Central memory CD8-positive, alpha-beta T cell (primary cell): ENCODE measurements at places on chromosomes 1 and 21.

GRCh38 chr1:119602169-119602568 is 45.9 kb downstream of the ZNF697 start:
- no peaks in the 10 kb centered on the region for H3K4me1 ChIP-seq
- H3K4me3 ChIP-seq = no peak overlapping the region
- H3K27ac ChIP-seq = no peak overlapping the region
- peaks cover 17% of the 10 kb centered on the region for H3K27me3 ChIP-seq

DNA sequence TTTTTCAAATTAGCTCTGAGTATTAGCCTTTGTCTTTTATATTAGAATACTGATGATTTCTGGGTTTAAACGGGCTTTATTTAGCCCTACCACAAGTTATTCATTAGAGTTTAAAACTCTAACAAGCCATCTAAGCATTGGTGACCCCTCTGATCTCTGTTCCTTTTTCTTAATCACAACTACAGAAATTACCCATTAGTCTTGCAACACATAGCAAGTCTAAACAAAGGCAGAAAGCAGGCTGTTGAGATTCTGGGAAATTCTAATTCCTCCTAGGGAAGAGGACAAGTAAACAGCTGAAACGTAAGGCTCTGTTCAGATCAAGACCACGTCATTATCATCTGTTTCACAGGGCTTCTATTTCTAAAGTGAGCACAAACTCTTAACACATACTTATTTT is 491.2 kb upstream of the ZRANB2 start:
- no peaks in the 10 kb centered on the region for H3K4me1 ChIP-seq
- no peaks in the 10 kb centered on the region for H3K27me3 ChIP-seq
- H3K36me3 ChIP-seq = no peaks in the 10 kb centered on the region
- no peak overlapping the region for H3K4me3 ChIP-seq
- no peak overlapping the region for H3K27ac ChIP-seq

DNA sequence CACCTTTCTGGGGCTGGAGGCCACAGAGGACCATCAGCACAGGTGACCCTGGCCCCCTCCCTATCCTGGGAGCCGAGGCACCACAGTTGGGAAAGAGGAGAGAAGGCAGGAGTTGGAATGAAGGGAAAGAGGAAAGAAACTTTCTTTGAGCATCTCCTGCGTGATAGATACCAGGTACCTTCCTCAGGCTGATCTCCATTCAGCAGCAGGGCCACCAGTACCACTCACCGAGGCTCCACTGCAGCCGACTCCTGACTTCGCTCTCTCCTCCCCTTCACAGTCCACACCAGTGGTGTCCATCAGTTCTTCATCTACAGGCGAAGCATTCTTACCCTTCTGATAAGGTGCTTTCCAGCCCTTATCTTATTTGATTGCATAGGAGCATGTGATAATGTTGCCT is 55.3 kb downstream of the LGR6 start:
- H3K27me3 ChIP-seq = no peaks in the 10 kb centered on the region
- no peak overlapping the region for H3K27ac ChIP-seq
- H3K36me3 ChIP-seq = peaks cover 4% of the 10 kb centered on the region
- DNase-seq = no peak

- peak overlapping the region; percentile 50 for H3K27ac ChIP-seq
- peaks cover 58% of the 10 kb centered on the region for H3K4me1 ChIP-seq
- H3K27me3 ChIP-seq = no peaks in the 10 kb centered on the region
- H3K36me3 ChIP-seq = peaks cover 19% of the 10 kb centered on the region
- DNase-seq = no peak
These were observed 60.3 kb downstream of the SLC45A1 start for GRCh38 chr1:8378178-8378577.

GRCh38 chr1:230288641-230289349 is 137.3 kb downstream of the PGBD5 start:
- no peak overlapping the region for H3K4me3 ChIP-seq
- peaks cover 9% of the 10 kb centered on the region for H3K4me1 ChIP-seq
- H3K27me3 ChIP-seq = peaks cover 48% of the 10 kb centered on the region
- H3K27ac ChIP-seq = no peak overlapping the region
- no peak for DNase-seq

DNA sequence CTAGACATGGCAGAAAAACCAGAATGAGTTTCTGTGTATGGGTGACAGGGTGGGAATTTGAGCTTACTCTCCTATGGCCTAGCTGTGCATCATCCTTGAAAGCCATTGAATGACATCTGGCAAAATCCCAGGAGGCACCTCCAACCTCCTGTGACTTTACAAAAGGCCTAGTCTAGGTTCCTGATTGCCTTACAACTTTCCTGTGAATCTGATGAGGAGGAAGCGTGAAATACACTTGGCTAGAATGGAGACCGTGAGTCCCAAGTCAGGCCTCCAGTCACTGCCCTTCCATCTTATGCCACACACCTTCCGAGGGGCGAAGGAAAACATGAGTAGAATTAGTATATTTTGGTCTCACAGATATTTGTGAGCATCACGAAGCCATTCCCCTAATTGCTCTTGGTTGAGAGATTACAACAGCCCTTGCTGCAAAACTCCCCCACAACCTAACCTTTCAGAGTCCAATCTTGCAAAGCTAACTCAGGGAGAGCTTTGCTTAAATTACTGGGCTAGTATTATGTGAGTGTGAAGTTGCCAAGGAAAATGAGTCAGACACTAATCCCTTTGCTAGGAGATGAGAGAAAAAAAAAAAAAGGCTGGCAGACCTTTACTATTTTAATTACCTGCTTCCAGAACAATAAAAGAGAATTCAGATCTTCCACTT is 36.3 kb upstream of the PAXBP1 start:
- H3K4me3 ChIP-seq = no peak overlapping the region
- no peaks in the 10 kb centered on the region for H3K4me1 ChIP-seq
- no peaks in the 10 kb centered on the region for H3K27me3 ChIP-seq
- no peaks in the 10 kb centered on the region for H3K36me3 ChIP-seq
- no peak overlapping the region for H3K27ac ChIP-seq
- no peak for DNase-seq

DNA sequence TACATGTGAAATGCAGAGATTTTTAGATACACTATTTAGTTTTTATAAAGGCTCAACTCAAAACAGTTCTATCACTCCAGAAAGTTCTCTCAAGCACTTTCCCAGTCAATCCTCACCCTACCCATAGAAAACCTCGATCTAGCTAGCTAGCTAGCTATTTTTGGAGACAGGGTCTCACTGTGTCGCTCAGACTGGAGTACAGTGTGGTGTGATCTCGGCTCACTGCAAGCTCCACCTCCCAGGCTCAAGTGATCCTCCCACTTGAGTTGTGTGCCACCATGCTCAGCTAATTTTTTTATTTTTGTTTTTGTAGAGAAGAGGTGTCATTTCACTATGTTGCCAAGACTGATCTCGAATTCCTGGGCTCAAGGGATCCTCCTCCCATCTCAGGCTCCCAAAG is 236.9 kb downstream of the RERE start:
- H3K4me3 ChIP-seq = no peak overlapping the region
- no peaks in the 10 kb centered on the region for H3K36me3 ChIP-seq

DNA sequence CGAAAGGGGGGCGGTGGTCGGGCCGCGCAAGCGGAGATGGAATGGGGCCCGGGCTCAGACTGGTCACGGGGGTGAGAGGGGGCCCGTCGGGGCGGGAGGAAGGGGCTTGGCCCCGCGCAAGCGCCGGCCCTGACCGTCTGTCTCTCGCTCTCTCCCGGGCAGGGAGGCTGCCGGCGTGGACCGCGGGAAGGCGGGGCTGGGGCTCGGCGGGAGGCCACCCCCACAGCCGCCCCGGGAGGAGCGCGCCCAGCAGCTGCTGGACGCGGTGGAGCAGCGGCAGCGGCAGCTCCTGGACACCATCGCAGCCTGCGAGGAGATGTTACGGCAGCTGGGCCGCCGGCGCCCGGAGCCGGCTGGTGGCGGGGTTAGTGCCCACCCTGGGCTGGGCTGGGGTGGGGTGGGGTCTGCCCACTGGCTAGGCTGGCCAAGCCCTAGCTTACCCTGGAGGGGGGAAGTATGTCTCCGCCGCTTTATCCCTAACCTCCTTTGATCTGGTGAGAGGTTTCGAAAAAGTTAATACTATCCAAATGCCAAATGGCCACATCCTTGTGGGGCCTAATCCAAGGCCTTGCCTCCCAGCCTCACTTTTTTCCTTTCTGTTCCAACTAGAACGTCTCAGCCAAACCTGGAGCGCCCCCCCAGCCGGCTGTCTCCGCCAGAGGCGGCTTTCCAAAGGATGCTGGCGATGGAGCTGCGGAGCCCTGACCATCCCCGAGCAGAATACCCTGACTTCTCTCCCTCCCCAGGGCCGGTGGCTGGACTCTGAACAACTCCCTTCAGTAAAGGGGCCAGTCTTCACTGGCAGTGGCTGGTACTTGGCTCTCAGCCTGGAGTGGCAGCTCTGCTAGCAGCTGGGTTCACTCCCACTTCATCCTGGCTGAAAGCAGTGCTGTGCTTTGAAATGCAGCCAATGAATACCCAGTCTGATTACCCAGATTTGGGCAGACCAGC is 636 bp upstream of the YRDC start:
- DNase-seq = peak; percentile 22
- no peaks in the 10 kb centered on the region for H3K27me3 ChIP-seq
- H3K36me3 ChIP-seq = peaks cover 34% of the 10 kb centered on the region

DNA sequence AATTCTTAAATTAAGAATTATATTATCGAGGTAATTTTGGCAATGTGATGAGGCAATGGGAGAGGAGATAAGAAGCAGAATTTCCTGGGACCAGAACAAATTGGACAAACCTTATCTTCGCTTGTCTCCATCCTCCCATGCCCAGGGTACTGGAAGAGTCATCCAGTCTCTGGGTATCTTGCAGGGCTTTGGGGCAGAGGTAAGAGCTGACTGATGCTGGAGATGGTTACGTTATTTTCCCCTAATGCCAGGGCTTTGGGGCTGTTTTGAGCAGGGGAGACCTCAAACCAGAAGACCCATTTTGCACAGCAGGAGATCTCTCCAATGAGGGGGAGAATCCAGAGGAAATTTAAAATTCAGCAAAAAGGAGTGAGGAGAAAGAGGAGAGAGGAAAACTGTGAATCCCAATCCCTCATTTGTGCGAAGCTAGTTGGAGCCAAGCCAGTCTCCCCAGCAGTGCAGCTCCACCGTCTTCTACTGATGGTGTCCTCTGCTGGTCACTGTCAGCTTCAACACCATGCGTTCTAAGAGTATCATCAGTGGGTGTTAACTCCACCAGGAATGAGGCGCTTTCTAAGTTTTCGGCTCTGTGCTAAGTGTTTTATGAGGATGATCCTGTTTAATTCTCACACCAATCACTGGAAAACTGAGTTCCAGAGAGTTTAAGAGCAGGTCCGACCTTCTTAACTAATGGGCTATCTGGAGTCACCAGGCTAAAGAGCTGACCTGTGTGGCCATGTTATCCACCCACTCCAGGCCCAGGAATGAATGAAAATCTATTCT is 86.8 kb upstream of the CD34 start:
- DNase-seq = no peak
- H3K27ac ChIP-seq = no peak overlapping the region
- peaks cover 32% of the 10 kb centered on the region for H3K27me3 ChIP-seq
- no peaks in the 10 kb centered on the region for H3K4me1 ChIP-seq
- H3K36me3 ChIP-seq = no peaks in the 10 kb centered on the region
- no peak overlapping the region for H3K4me3 ChIP-seq

GRCh38 chr1:17765444-17766411 is 10.6 kb downstream of the ACTL8 start:
- H3K4me3 ChIP-seq = no peak overlapping the region
- H3K27ac ChIP-seq = no peak overlapping the region
- H3K4me1 ChIP-seq = no peaks in the 10 kb centered on the region

- H3K36me3 ChIP-seq = no peaks in the 10 kb centered on the region
- no peak for DNase-seq
- no peaks in the 10 kb centered on the region for H3K4me1 ChIP-seq
- no peak overlapping the region for H3K4me3 ChIP-seq
These were observed 633.3 kb downstream of the LMO4 start for GRCh38 chr1:87961992-87962391.

DNA sequence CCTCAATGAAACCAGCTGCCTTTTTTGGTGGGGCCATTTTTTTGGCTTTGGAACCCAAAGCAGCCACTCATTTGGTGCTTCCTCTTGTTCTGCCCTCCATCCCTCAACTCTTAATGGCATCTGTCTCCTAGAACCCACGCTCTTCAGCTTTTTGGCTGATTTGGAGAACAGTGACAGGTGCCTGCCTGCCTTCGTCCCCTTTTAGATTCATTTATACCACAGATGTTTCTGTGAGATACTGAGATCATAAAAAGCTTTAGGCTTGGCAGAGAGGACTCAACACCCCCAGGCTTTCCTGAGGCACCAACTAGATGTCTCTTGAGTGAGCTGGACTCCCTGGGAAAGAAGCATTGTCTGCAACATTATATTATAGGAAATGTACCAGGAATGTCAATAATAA is 20.4 kb upstream of the YTHDF2 start:
- H3K27ac ChIP-seq = no peak overlapping the region
- DNase-seq = no peak
- no peaks in the 10 kb centered on the region for H3K4me1 ChIP-seq
- H3K4me3 ChIP-seq = no peak overlapping the region

- no peak overlapping the region for H3K4me3 ChIP-seq
- H3K36me3 ChIP-seq = no peaks in the 10 kb centered on the region
- no peaks in the 10 kb centered on the region for H3K4me1 ChIP-seq
- H3K27ac ChIP-seq = no peak overlapping the region
- no peak for DNase-seq
- no peaks in the 10 kb centered on the region for H3K27me3 ChIP-seq
These were observed 16.5 kb downstream of the ACOT11 start for GRCh38 chr1:54564312-54565112.

GRCh38 chr1:24932284-24932683 is 2.2 kb upstream of the RUNX3 start:
- H3K27me3 ChIP-seq = no peaks in the 10 kb centered on the region
- no peak for DNase-seq
- H3K4me1 ChIP-seq = peaks cover 31% of the 10 kb centered on the region
- H3K27ac ChIP-seq = peak overlapping the region; percentile 59
